Cortex of kidney (tissue), 1 donor: ENCODE measurements at places on chromosomes 16 and 17.

DNA sequence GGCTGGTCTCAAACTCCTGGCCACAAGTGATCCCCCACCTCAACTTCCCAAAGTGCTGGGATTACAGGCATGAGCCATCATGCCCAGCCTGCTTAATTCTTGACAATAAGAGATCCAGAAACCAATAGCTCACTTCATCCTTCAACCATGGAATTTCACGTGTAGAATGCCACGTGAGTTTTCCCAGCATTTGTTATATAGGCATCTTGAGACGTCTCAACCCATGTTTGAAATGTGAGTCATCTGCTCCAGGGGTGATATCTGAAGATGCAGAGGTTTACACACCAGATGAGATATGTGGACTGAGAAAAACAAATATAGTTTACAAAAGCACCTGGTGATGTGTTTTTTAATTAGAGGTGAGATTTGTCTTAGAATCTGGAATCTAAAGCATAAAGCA, 7.1 kb downstream of the TEKT3 start:
- DNase-seq, result no peak

- DNase-seq, result no peak
Observed at GRCh38 chr17:52696362-52696761, 537.8 kb upstream of the CA10 start.

- DNase-seq, result no peak
Observed at GRCh38 chr16:2206780-2207433, 1.7 kb downstream of the MLST8 start.

- no peak for DNase-seq
Observed at GRCh38 chr16:13331918-13332317, 430.5 kb downstream of the SHISA9 start.

DNA sequence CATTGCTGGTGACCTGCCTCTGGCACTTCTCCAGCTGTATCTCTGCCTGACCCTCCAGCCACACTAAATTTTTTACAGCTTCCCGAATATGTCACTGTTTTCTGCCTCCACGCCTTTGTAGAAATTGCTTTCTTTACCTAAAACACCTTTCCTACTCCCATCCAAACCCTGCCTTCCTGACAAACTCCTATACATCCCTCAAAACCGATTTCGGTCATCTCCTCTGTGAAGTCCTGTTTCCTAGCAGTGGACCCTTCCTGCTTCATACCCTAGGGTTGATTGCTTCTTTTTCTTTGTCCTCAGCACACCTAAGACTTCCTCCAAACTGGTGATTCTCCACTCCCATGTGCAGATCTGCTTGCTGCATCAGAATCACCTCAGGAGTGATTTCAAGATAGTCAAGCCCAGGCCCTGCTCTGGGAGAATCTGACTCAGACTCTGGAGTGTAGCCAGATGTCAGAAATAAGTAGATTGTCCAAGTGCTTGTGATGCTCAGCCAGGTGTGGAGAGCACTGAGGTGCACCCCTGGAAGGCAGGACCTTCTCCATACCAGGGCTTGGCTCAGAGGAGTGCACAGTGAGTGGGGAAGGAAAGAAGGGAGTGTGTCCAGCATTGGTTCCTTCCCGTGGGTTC, 184.2 kb downstream of the COPRS start:
- DNase-seq, result no peak

- DNase-seq, result no peak
Observed at GRCh38 chr17:37827905-37828650, 83.2 kb upstream of the HNF1B start.

DNA sequence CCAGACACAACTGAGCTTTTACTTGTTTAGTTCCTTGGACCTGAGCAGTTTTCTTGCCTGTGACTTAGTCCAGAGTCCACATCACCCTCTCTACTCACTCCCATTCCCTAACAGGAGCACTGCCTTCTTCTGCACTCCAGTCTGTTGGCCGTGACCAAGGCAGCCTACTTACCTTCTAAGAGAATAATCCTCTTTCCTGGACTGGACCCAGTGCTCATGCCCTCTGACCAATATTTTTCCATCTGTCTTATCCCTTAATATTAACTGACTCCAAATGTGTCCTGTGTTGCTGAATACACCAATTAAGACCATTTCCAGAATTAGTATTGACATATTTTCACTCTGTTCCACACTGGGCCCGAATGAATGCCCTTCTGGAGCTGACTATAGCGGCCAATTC, 681.0 kb upstream of the KIF2B start:
- DNase-seq, result no peak

DNA sequence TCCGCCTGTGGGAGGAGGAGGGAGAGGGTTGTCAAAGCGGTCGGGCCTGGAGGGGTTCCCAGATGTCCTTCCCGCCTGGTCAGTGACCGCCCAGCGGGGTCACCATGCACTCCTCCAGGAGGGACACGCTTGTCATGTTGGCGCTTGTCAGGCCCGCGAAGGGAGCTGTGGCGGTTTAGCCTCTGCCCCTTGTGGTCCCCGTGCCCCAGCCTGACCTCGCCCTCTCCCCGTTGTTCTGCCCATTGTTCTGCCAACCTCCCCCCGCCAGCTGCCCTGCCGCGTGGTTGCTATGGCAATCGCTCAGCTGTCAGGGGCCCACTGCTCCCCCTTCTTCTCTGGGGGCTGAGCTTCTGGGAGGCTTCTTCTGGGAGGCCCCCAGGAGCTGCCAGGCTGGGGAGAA, 146.4 kb upstream of the CIBAR2 start:
- DNase-seq, result no peak

GRCh38 chr16:4373356-4373908, 1.8 kb downstream of the VASN start:
- DNase-seq, result no peak

DNA sequence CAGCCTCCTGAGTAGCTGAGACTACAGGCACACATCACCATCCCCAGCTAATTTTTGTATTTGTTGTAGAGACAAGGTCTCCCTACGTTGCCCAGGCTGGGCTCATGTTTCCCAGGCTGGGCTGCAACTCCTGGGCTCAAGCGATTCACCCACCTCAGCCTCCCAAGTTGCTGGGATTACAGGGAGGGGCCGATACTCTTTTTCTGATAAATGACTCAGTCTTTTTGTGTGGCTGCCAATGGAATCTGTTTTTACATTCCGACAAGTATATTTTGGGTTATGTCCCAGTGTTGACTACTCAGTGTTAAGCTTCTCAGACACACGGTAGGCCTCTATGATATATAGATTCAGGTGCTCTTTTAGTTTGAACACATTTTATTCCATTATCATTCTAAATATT, 58.1 kb downstream of the SLFN11 start:
- no peak for DNase-seq

GRCh38 chr17:43393944-43394482, 4.8 kb upstream of the ARL4D start:
- no peak for DNase-seq

DNA sequence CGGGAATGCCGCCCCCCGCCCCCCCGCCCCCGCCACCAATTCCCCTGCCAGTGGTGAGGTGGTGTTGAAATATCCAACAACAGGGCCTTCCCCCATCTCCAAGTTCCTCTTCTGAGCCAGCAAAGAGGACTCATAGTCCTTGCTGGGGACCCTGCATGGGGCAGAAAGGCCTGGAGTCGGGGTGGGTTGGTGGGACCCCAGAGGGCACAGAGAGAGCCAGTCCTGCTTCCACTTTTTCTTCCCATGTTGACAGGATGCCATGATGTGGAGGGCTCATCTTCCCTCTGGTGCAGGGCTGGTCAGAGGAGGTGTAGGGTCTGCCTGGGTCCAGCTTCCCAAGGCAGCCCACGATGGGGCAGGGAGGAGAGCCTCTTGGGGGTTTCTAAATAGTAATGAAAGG, 49.0 kb upstream of the PIK3R6 start:
- no peak for DNase-seq

DNA sequence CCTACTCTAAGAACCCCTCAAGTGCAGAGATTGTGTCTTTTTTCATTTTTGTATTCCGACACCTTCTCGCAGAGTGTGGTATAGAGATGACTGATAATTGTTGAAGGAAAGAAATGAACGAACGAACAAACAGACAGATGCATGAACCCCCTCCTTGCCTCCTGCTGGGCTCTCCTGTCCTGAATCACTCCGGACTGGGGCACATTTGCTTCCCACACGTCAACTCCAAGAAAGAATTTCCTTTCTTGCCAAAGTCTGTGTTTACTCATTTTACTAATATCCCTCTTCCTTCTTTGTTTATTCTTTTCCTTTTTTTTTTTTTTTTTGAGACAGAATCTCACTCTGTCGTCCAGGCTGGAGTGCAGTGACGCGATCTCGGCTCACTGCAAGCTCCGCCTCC, 37.5 kb upstream of the BHLHA9 start:
- no peak for DNase-seq

DNA sequence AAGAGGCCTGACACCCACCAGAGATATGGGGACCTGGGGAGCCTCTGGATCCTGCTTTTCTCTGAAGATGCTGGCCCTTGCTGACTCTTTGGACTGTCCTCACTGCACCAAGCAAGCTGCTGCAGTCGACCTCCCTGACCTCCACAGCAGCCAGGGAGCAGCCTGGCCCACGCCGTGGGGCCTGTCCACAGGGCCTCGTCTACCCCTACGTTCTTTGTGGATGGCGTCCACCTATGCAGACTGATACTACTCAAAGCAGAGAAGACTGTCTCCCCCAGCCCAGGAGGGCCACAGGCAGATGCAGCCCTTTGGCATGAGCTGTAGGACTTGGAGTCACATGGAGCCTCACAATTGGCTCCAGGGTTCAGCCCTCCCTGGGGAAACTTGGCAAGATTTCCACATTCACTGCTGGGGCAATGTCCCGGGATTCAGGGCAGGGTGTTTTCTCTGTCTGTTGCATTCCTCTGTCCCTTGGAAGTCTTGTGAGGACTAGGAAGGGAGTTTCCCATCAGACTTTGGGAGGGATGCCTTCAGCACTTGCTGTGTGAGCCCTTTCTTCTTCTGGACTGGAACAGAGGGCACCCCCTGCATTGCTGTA, 152.2 kb downstream of the NTN1 start:
- DNase-seq, result no peak

DNA sequence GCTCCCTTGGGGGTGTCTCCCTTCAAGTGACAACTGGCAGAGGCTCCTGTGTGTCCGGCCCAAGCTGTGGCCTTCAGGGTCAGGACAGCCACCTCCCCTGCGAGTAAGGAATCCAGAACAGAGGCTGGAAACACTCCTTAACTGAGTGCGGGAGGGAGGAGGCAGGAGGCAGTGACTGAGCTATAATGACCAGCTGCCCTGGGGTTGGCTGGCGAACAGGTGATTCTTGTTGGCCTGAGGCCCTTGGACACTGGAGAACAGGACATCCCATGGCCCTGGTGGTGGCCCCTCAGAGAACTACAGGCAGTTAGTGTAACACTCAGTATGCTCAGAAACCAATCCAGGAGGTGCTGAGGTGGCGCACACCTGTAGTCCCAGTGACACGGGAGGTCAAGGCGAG, 9.4 kb upstream of the SNAI3 start:
- DNase-seq, result no peak

- DNase-seq, result no peak
Observed at GRCh38 chr16:49740256-49740655, 115.7 kb downstream of the ZNF423 start.

- no peak for DNase-seq
Observed at GRCh38 chr17:10117581-10118001, 80.8 kb downstream of the GAS7 start.

DNA sequence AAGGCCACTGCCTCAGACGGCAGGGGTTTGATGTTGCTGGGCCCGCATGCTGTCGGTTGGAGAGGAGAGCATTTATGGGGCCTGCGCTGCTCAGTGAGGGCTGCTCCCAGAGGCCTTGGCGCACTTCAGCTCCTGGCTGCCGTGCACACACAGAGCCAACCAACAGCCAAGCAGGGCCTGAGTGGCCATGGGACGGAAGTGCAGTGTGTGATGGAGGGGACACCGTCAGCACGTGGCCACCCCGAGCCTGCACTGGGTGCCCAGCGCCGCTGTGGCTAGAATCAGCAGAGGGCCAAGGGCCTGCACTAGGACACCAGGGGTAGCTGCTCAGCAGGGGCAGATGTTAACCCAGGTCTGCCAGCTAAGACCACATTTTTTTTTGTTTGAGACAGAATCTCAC, 21.8 kb downstream of the KLHL36 start:
- no peak for DNase-seq

- DNase-seq, result no peak
Observed at GRCh38 chr17:41013606-41014005, 4.7 kb upstream of the KRTAP3-1 start.

GRCh38 chr17:17468217-17469010, 8.4 kb upstream of the MED9 start:
- no peak for DNase-seq

DNA sequence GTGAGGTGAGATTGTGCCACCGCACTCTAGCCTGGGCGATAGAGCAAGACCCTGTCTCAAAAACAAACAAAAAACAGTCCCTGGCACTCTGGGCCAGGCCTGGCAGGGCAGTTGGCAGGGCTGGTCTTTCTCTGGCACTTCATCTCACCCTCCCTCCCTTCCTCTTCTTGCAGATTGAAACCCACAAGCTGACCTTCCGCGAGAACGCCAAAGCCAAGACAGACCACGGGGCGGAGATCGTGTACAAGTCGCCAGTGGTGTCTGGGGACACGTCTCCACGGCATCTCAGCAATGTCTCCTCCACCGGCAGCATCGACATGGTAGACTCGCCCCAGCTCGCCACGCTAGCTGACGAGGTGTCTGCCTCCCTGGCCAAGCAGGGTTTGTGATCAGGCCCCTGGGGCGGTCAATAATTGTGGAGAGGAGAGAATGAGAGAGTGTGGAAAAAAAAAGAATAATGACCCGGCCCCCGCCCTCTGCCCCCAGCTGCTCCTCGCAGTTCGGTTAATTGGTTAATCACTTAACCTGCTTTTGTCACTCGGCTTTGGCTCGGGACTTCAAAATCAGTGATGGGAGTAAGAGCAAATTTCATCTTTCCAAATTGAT, 24.8 kb downstream of the STH start:
- DNase-seq, result no peak

GRCh38 chr17:61384692-61385576, 14.7 kb upstream of the TBX2 start:
- no peak for DNase-seq
